ENCODE measurements at places on chromosomes 16 and 17. TPM values are rescaled to one million over a fixed set of nuclear protein-coding genes. Genes with fewer than 3 reads are reported as not detected.

GRCh38 chr17:45413498-45413923 lies 19.2 kb downstream of the ARHGAP27 start:
- H3K27me3 ChIP-seq = no peaks in the 10 kb centered on the region
- H3K4me3 ChIP-seq = no peak overlapping the region
- no peak overlapping the region for H3K27ac ChIP-seq
- H3K4me1 ChIP-seq = no peaks in the 10 kb centered on the region

The CDT1 gene
- total RNA-seq = 95.4 TPM

The HASPIN gene
- total RNA-seq = 26.8 TPM

DNA sequence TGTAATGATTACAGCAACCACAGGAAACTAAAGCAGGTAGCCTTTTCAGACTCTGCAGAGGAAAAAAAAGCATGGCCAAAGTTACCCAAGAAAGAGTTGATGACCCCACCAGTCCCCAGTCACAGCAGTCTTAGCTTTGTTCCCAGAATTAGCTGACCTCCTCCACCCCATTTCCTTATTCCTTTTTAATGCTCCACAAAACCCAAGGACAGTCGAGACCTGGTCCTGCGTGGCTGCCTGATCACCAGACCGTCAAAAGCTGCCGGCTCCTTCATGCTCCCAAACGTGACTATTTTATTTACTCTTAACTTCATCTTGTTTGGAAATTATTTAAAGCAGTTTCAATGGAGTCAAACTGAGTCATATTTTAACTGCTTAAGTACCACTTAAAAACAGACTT lies 28.7 kb upstream of the MED9 start:
- peaks cover 46% of the 10 kb centered on the region for H3K4me1 ChIP-seq
- no peaks in the 10 kb centered on the region for H3K36me3 ChIP-seq
- no peak overlapping the region for H3K4me3 ChIP-seq
- H3K27ac ChIP-seq = no peak overlapping the region

The SLC35G6 gene
- not detected for total RNA-seq

GRCh38 chr16:87582216-87582965 lies 19.9 kb upstream of the JPH3 start:
- no peak overlapping the region for H3K27ac ChIP-seq
- H3K4me3 ChIP-seq = 0 out of 2 replicates have a peak overlapping the region, but pooled peaks have one; percentile 23
- H3K36me3 ChIP-seq = no peaks in the 10 kb centered on the region
